Activated CD4-positive, alpha-beta T cell treated with anti-CD3 and anti-CD28 coated beads for 24 hours (primary cell): ENCODE measurements at places on chromosomes 7 and 10.
A peak's percentile ranks its signal among the peaks of the same experiment; 100 is the strongest.

DNA sequence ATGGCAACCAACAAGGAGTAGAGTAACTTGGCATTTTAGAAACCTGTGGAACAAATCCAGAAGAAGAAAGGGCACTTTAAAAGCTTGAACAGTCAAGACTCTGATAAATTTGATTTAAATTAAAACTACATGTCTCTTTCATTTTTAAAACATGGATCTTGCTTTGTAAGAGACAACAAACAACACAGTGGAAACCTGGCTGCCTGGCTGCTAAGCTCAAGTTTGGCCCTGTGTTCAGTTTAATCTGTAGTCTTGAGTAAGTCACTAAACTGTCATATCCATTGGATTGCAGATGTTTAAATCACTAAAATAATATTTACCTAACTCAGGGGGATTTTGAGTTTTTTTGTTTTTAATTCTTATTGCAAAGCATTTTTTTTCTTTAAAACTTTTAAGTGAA, 374.9 kb upstream of the SEMA3D start:
- DNase-seq, result no peak

GRCh38 chr10:44263771-44264170, 121.1 kb downstream of the CXCL12 start:
- no peak for DNase-seq

DNA sequence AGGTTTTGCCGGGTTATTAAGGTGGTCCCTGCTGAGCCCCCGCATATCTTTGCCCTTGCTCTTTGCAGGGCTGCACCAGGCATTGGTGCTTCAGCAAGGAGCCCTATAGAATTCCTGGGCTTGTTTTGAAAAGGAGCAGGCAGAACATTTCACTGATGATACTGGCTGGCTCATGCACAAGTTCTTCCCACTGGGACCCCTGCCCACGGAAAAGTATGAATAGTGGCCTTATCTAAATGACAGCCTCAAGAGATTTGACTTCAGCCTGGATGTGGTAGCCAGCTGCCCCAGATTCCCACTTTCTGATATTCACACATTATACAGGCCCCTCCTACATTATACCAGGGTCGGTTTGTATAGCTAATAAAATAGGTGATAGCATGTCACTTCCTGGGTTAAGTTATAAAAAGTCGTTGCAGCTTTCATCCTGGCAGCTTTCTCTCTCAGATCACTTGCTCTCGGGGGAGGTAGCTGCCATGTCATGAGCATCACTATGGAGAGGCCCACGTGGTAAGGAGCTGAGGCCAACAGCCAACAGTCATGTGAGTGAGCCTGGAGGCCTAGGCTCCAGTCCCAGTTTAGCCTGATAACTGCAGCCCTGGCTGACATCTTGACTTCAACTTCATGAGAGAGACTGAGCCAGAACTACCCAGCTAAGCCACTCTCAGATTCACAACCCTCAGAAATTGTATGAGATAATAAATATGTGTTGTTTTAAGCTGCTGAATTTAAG, 16.8 kb upstream of the CRTAC1 start:
- no peak for DNase-seq

GRCh38 chr10:94440096-94440495, 37.8 kb downstream of the TBC1D12 start:
- DNase-seq, result no peak

DNA sequence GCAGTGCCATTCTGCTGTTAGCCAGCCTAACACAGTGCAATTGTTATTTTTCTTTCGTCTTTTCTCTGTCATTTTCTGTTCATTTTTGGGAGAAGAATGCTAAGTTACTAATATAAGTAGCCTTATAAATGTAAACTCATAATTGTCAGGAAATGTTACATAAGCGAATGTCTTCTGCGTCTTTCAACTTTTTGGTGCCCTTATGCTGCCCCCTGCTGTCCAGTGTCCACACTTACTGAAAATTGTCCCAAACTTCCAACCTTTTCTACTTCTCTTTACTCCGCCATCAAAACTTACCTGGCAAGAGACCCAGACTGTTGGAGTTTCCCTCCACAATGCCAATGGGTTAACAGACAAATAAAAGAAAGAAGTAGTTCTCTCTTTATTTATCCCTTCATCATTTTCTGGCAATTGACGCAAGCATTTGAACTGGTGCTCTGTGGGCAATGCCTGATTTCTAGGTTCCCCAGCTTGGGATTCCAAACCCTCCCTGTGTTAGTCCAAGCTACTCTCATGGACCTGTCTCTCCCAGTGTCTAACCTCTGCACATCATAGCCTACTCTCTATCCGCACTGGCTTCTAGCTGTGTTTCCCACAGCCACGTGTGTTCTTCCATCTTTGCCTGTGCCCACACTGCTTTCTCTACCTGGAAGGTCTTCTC, 21.0 kb upstream of the EPC1 start:
- peak; percentile 68 for DNase-seq

DNA sequence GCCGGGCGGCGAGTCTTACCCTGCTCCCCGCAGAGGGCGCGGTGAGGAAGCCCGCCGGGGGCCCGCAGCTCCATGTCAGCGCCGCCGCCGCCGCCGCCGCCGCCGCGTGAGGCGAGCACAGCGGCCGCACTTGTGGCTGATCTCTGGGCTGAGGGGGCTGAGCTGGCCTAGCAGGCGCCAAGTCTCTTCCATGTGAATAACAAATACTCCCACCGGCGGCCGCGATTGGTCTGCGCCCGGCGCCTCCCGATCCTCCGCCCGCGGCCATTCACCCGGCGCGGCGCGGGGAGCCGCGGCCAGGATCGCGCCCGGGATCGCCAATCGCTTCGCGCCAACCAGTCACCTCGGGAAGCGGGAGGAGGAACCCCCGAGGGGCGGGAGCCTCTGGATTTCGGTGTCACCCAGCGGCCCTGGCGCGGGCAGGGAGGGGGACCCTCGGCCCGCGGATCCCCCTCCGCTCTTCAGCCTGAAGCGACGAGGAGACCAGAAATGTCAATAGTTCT, at the start of gene GRM8:
Gene GRM8 (minus strand): TSS at position 164 of the 503 bp plus-strand sequence.
- no peak for DNase-seq

- no peak for DNase-seq
Measured at GRCh38 chr10:125782054-125782453, 6.4 kb upstream of the MMP21 start.

DNA sequence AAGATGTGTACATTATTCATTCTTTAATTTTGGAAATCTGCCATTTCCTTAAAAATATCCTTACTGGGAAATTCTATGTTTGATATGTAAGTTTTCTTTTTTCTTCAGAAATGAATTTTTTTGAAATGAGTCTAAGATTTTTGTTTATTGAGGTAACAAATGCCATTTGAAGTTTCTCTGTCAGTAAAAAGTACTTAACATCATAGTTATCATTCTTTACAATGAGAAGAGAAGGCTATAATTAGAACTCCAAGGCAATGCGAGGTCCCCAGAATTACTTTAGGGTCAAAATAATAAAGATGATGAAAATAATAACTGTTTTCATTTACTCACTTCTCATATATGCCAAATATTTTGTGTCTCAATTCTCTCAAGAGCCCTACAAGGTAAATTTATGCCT, 37.0 kb upstream of the RHOBTB1 start:
- no peak for DNase-seq

- DNase-seq, result no peak
Measured at GRCh38 chr10:132470410-132471124, 67.0 kb upstream of the INPP5A start.

DNA sequence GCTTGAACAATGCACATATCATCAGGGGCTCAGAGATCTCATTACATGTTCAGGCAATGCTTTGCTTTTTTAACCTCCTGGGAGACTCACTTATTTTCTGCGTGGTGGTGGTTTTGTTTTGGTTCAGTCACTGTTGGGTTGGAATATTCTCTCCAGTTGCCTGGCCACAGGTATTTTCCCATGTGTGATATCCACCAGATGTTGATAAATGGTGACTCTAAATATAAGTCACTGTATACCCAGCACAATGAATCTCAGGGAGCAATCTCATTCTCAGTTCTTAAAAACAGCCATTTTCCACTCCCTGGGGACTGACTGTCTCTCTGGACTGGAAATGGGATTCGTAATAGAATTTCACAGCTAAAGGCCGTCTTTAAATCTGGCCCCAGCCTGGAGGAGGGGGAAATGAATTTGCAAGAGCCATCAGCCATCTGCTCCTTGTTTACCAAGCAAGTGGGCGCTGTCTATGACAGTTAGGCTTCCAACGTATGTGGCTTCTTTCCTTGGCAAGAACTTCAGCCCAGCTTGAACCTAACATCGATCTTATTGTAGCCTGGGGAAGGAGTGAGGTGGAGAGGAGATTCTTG, 1106.2 kb downstream of the NRG3 start:
- no peak for DNase-seq

- DNase-seq, result no peak
Measured at GRCh38 chr10:12981570-12981969, 19.9 kb downstream of the CCDC3 start.

DNA sequence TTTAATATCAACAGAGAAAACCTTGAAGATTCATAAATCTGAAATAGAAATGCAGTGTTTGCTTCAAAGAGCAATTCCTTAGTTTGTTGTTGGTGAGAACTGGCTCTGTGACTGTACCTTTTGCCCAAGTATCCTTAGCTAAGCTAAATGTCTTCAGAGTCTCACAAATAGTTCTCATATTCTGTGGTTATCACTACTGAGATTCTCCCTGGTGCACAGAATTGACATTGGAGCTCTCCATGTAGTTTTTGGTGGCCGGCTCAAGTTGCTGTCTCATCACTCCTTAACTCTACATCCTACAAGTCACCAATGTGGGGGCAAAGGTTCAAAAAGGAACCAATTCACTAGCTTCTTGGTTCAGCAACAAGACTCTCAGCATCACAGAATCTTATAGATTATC, 780.3 kb downstream of the LRMDA start:
- DNase-seq, result no peak

- no peak for DNase-seq
Measured at GRCh38 chr10:3865565-3865964, 80.6 kb upstream of the KLF6 start.

DNA sequence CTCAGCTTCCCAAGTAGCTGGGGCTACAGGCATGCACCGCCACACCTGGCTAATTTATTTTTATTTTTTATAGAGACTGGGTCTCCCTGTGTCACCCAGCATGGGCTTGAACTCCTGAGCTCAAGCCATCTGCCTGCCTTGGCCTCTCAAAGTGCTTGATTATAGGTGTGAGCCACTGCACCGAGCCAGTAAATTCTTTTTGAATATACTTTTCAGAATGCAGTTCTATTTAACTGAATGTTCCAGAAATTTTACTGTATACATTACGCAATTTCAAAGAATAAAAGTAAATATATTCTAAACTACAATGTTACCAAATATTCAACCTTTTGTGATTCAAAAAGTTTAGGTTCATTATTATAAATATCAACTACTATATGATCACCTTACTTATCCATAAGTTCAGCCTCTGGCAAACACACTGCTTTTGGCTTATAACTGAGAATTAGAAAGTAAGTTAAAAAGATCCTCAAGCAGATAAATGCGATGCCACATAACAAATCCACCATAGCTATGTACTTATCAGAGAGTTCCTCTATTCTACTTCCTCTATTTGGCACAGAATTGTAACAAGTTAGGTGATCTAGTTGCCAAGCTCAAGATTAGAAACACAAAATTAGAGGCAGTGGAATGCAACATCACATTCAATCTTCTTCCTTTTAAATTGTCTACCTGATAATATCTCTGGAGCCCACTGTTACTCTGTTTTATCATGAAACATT, 118.2 kb downstream of the ANK3 start:
- DNase-seq, result no peak

- DNase-seq, result no peak
Measured at GRCh38 chr10:34792881-34793280, 22.2 kb downstream of the PARD3 start.

GRCh38 chr10:100693821-100694220, 51.6 kb upstream of the PAX2 start:
- DNase-seq, result no peak

GRCh38 chr7:6917258-6917657, 91.2 kb upstream of the CCZ1B start:
- no peak for DNase-seq
